ENCODE measurements at places on chromosomes 4 and X.

GRCh38 chrX:108447303-108447702 is 7.7 kb downstream of the COL4A5 start:
- DNase-seq = peak; percentile 4

- DNase-seq = no peak
These were observed 57.2 kb upstream of the PRRG1 start for GRCh38 chrX:37291924-37292323.

- DNase-seq = no peak
These were observed 15.8 kb downstream of the DHRSX start for GRCh38 chrX:2484721-2485648.

DNA sequence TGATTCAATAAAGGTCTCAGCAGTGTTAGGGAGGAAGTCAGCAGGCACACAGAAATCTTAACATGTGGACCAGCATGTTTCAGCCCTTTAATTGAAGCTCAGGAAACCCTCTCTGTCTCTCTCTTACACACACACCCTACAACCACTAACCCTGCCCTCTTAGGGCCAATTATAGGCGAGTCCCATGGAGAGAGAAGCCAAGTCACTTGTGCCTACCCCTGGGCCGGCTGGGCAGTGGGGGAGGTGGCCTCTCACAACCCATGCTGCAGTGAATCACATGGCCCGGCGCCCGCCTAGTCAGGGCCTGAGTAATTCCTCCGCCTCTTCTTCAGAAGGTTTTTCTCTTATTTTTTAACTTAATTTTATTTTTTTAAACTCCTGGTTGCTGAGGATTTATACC is 3.7 kb downstream of the FGD1 start:
- DNase-seq = no peak

GRCh38 chrX:129779747-129780146 is at the start of gene SASH3:
TSS of gene SASH3 (plus strand) at chrX:129779949. CDS start at chrX:129780098, 149 bp downstream.
- peak; percentile 90 for DNase-seq

- no peak for DNase-seq
These were observed 80.9 kb downstream of the ZNF718 start for GRCh38 chr4:205097-205756.

GRCh38 chr4:54781756-54782155 is 124.0 kb downstream of the KIT start:
- DNase-seq = no peak

GRCh38 chrX:920234-920799 is 289.7 kb downstream of the SHOX start:
- DNase-seq = no peak

DNA sequence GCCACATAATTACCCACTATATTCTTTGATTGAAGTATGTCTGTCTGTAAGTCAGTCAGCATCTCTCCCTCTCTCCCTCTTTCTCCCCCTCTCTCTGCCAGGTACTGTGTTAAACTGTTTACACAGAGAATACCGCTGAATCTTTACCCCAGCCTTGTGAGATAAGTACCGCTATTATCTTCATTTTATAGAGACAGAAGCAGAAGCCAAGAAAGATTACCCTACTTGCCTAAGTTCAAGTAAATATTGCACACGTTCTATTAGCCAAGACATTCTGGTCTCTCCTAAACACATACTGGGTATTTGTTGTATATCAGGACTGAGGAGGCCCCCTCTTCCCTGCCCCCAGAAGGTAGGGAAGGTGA is 695 bp upstream of the GPR101 start:
- no peak for DNase-seq

GRCh38 chr4:94131212-94131611 is 76.5 kb upstream of the SMARCAD1 start:
- no peak for DNase-seq

DNA sequence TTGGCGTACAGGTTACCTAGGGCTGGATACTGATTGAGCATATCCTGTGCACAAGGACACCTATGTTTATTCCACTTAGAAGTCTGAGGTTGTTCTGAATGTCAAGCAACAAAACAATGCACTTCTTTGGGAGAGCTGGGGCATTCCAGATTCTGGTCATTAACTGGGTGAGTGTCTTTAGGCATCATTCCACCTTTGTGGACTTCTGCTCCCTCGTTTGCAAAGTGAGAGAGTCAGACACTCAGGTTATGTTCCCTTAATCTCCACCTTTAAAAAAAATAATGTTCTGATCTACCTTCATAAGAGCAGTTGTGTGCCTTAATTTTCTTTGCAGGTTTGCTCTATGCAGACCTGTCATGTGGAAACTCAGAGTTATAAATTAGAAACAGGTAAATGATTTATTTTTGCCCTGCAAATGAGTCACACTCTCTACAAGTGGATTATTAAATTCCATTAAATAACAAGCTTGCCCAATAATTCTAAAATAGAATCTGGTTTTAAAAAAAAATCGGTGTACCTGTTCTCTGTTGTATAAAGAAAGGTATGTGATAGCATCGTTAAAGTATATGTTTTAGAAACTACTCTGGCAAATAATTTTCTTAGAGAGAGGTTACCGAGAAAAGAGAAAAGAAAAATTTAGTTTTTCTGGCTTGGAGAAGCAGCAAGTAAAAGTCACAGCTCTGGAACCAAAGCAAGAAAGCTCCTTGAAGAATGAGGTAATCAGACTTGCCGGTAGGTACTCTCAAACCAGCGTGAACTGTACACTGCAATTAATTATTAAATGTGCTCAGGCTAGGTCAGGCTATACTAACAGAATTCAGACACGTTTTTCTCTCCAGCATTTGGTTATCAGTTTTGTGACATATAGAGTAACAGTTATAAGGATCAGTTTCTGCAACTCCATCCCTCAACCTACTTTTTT is 93.2 kb downstream of the SORBS2 start:
- no peak for DNase-seq

GRCh38 chrX:43741843-43742573 is 85.9 kb downstream of the MAOA start:
- peak; percentile 57 for DNase-seq

- DNase-seq = no peak
These were observed 69.3 kb upstream of the ANXA3 start for GRCh38 chr4:78482281-78482680.

GRCh38 chrX:8820910-8821527 is 19.8 kb upstream of the FAM9A start:
- DNase-seq = peak; percentile 18

- DNase-seq = no peak
These were observed 577.2 kb upstream of the AADAT start for GRCh38 chr4:170666909-170667308.

DNA sequence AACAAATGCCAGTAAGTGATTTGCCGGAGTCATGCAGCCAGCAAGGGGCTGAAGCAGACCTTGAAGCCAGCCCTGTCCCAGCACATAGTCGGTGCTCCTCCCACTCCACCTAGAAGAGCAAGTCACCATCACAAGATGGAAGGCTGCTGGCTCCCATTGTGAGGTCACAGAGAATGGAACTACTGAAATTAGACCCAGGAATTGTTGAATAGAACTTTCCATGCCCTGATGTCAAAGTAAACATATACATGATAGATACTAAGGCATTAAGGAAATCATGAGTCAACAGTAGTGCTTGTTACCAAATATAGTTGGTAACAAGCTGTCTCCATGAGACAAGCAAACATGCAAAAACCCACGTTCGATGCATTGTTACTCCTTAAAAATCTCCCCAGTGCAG is 177.1 kb upstream of the MID1 start:
- no peak for DNase-seq

DNA sequence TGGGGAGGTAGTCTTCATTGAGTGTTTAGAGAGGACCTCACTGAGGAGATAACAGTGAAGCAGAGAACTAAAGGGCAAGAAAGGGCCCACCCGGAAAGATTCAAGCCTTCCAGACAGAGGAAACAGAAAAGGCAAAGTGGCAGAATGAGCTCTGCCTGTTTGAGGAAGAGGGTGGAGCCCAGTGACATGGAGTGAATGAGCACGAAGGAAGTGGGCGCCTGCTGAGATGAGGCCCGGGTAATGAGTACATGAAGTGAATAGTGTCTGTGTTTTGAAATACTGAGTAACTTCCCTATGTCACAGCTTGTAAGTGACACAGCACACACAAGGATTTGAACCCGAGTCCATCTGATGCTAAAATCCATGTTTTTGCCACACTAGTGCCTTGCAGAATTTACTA is 32.5 kb upstream of the TLR2 start:
- peak; percentile 94 for DNase-seq

DNA sequence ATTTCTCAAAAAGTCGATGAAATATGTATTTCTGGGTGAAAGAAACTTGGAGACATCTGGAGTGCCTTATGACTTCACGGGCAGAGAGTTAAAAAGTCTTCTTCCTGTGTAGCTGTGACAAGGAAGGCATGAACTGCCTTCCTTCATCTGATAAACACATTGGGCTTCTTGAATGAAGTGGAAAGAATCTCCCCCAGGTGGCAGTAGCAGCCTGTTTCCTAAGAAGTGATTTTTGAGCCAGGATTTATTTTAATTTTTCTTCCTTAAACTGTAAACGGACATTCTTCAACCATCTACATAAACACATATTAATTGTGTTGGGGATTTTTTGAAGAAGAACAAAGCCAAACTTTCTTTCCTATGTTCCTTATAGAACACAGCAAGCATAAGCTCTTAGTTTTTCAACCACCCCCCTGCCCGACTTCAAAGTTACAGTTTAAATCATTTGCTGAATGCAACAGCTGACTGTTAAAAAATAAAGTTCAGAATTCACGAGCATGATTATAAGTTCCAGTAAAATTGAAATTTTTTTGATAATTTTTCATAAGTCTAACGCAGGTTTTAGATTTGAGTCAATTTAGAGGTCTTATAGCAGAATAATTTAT is 980 bp upstream of the GIMD1 start:
- peak; percentile 85 for DNase-seq

- no peak for DNase-seq
These were observed 15.2 kb downstream of the USP53 start for GRCh38 chr4:119227690-119228089.

DNA sequence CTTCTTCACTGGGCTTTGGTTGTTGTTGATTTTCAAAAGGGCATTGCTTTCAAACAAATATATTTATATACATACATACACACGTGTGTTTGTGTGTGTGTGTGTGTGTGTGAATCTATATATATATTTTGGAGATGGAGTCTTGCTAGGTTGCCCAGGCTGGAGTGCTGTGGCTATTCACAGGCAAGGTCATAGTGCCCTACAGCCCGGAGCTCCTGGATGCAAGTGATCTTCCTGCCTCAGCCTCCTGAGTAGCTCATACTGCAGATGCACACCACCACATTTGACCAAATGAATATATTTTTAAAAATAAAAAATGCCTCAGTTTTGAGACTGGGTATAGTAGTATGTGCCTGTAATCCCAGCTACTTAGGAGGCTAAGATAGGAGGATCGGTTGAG is 34.4 kb downstream of the FRAS1 start:
- no peak for DNase-seq

GRCh38 chr4:108204518-108204917 is 35.8 kb upstream of the LEF1 start:
- no peak for DNase-seq

DNA sequence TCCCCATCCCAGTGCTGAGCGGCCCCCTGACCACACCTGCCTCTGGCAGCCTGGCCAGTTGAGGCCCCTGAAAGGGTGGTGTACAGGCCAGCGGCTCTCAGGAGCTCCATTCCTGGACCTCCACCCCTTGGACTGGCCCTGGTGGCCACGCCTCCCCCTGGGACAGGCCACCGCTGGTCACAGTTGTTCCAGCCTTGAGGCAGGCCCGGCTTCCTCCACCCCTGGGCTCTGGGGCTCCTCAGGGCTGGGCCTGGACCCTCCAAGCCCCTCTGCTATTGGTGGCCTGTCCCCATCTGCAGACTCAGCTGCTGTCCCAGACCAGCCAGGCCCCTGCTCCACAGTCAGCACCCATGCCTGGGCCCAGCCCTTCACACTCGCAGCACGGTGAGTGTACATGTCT is 93.2 kb upstream of the NKX1-1 start:
- DNase-seq = no peak

DNA sequence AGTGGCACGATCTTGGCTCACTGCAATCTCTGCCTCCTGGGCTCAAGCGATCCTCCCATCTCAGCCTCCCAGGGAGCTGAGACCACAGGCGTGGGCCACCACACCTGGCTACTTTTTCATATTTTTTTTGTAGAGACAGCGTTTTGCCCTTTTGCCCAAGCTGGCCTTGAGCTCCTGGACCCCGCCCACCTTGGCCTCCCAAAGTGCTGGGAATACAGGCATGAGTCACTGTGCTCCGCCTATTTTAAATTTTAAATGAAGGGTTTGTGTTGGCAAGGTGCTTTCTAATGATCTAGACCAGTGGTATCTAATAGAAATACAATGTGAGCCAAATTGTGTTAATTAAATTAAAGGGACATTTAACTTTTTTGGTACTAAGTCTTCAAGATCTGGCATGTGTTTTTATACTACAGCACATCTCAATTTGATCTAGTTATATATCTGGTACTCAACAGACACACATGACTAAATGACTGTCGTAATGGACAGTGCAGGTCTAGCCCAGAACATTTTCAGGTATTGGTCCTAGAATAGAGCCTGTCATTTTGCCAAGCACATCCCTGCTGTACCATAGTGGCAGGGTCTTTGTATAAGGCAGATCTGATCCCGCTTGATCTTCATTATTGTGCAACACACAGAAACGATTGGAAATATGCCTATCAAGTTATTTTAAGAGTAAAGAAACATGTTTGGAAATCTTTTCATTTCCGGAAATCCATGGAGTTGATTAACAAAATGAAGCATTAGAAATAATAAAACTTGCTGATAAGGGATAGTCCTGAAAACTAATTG is 7.3 kb downstream of the PGK1 start:
- DNase-seq = no peak

GRCh38 chrX:96721354-96721753 is 36.7 kb downstream of the DIAPH2 start:
- no peak for DNase-seq

DNA sequence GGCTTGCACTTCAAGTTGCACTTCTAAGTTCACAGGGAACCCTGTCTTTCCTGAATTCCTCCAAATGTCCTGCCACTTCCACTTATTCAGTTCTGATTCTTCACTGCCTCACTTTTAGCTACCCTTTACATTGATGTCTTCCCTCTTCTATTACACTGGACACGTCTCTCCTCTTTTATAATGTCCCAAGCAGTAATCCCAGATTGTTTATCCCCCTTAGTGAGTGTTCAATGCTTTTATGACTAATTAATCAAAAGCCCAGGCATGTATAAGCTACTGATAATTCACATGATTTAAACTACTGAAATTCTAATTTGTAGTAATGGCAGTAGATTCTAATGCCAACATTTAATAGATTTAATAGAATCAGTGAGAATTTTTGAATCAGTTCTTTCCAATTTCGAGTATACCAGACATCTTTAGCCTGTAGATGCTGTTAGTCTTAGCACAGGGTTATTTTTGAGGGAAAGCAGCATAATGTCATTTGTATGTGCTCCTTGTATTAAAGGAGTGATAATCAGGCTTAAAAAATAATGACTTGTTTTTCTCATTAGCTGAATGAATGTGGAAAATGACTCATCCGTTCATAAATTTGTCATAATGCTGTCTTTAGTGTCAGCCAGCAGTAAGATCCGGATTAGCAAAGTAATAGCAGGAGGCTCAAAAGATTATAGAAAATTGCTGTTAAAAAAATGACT is 703.1 kb downstream of the CENPC start:
- DNase-seq = no peak

- no peak for DNase-seq
These were observed 80.0 kb downstream of the AREG start for GRCh38 chr4:74524985-74525384.

Measured in NB4 (cell line).